ENCODE measurements at places on chromosomes 6 and 20. TPM values are rescaled to one million over a fixed set of nuclear protein-coding genes. Genes with fewer than 3 reads are reported as not detected.

Gene OR2J3
- not detected for total RNA-seq

Gene E2F1
- total RNA-seq, result 8.9 TPM

Gene PRND
- total RNA-seq, result not detected

Gene WFDC2
- not detected for total RNA-seq

Gene CALHM4
- not detected for total RNA-seq

Gene NMBR
- not detected for total RNA-seq

DNA sequence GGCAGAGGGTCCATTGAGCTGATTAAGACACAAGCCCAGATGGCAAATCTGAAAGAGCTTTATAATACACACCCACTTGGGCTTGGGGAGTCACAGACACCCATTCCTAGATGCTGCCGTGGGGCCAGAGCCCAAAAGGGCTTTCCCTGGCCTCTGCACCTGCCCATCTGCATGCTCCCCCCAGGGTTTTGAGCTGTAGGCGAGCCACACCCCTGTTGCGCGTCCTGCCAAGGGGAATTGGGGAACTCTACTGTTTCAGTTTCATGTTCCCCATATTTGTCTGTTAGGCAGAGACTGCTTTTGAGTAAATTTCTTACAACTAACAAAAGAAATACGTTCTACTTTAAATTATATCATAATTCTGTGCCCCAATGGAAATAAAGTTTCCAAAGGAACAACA is 52.9 kb upstream of the FNDC1 start:
- H3K27me3 ChIP-seq, result no peaks in the 10 kb centered on the region
- H3K4me3 ChIP-seq, result peak overlapping the region; percentile 63
- no peaks in the 10 kb centered on the region for H3K36me3 ChIP-seq
- H3K27ac ChIP-seq, result peak overlapping the region; percentile 99
- DNase-seq, result peak; percentile 71

GRCh38 chr6:105691081-105691480 is 288.2 kb upstream of the PREP start:
- H3K27me3 ChIP-seq, result peaks cover 11% of the 10 kb centered on the region
- H3K36me3 ChIP-seq, result no peaks in the 10 kb centered on the region
- DNase-seq, result no peak

DNA sequence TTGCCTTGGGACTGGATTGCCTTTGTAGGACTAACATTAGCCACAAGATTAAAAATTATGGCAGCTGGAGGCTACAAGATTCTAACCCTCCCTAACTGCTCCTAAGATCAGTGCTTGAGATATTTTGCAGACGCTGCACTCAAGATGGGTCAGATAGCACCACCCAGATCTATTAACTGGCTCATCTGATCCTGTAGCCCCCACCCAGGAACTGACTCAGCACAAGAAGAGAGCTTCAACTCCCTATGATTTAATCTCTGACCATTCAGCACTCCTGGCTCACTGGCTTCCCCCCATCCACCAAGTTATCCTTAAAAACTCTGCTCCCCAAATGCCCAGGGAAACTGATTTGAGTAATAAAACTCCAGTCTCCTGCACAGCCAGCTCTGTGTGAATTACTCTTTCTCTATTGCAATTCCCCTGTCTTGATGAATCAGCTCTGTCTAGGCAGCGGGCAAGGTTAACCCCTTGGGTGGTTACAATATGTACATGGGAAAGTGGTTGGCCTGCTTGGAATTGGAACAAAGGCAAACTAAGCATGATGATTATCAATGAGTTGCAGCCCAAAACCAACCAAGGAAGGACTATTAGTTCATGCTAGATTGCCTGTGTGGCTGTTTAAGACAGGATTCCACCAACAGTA is 111.3 kb downstream of the OR2B2 start:
- DNase-seq, result no peak
- H3K27me3 ChIP-seq, result no peaks in the 10 kb centered on the region
- no peak overlapping the region for H3K4me3 ChIP-seq
- no peak overlapping the region for H3K27ac ChIP-seq

GRCh38 chr6:125906158-125906998 is 50.2 kb upstream of the HINT3 start:
- no peak overlapping the region for H3K4me3 ChIP-seq
- peaks cover 4% of the 10 kb centered on the region for H3K4me1 ChIP-seq
- no peaks in the 10 kb centered on the region for H3K27me3 ChIP-seq
- peaks cover 19% of the 10 kb centered on the region for H3K36me3 ChIP-seq
- DNase-seq, result peak; percentile 23

DNA sequence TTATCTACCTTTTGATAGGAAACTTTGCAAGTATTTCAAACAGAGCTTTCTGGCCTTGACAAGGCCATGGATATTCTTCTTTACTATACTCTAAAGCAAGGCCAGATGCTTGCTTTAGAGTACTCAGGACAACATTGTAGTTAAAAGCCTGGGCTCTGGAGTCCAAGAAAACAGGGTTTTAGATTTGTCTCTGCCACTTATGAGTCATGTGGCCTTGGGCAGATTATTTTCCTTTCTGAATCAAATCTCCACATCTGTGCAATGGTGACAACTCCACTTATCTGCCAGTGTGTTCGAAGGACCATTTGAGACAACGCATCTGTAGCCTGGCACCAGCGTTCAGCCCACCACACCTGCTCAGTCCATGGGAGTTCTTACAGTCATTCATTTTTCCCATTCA is 265.9 kb upstream of the RIN2 start:
- no peaks in the 10 kb centered on the region for H3K36me3 ChIP-seq
- DNase-seq, result no peak
- no peaks in the 10 kb centered on the region for H3K4me1 ChIP-seq
- H3K4me3 ChIP-seq, result no peak overlapping the region

Data from activated B cell treated with CpG ODN at 0.5 μM for 24 hours (primary cell).